Gastroesophageal sphincter (tissue), 4 donors: ENCODE measurements at places on chromosomes 4 and X.
A peak's percentile ranks its signal among the peaks of the same experiment; 100 is the strongest.

GRCh38 chrX:98432413-98432812 is 1548.7 kb downstream of the RPA4 start:
- no peaks in the 10 kb centered on the region for H3K4me1 ChIP-seq
- H3K4me3 ChIP-seq: no peak overlapping the region
- H3K27me3 ChIP-seq: no peaks in the 10 kb centered on the region
- no peaks in the 10 kb centered on the region for H3K36me3 ChIP-seq
- H3K27ac ChIP-seq: no peak overlapping the region
- no peak for ATAC-seq

GRCh38 chr4:52889778-52890520 is 27.8 kb downstream of the RASL11B start:
- no peak for ATAC-seq
- no peak overlapping the region for H3K4me3 ChIP-seq
- peaks cover 6% of the 10 kb centered on the region for H3K36me3 ChIP-seq
- H3K27ac ChIP-seq: no peak overlapping the region
- H3K4me1 ChIP-seq: no peaks in the 10 kb centered on the region
- no peaks in the 10 kb centered on the region for H3K27me3 ChIP-seq

- no peak overlapping the region for H3K27ac ChIP-seq
- no peaks in the 10 kb centered on the region for H3K27me3 ChIP-seq
- peak; percentile 43 for ATAC-seq
- H3K4me1 ChIP-seq: no peaks in the 10 kb centered on the region
Measured at GRCh38 chr4:154506253-154506652, 14.7 kb upstream of the DCHS2 start.

GRCh38 chrX:72131317-72132294 is at the start of gene RTL5:
RTL5 (minus strand) TSS chrX:72131915.
- peaks cover 5% of the 10 kb centered on the region for H3K36me3 ChIP-seq
- peak; percentile 94 for ATAC-seq
- no peaks in the 10 kb centered on the region for H3K27me3 ChIP-seq

DNA sequence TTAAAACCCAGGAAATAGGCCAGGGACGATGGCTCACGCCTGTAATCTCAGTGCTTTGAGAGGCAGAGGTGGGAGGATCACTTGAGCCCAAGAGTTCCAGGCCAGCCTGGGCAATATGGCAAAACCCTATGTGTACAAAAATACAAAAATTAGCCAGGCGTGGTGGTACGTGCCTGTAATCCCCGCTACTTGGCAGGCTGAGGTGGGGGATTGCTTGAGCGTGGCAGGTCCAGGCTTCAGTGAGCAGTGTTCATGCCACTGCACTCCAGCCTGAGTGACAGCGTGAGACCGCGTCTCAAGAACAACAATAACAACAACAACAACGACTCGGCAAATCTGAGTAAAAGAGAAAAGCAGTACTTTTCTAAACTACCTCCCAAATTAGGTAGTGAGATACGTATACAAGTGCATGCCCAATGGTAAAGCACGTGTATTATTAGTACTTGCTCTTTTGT is 13.0 kb upstream of the NDUFC1 start:
- H3K4me3 ChIP-seq: no peak overlapping the region
- peaks cover 65% of the 10 kb centered on the region for H3K4me1 ChIP-seq
- H3K36me3 ChIP-seq: no peaks in the 10 kb centered on the region
- H3K27me3 ChIP-seq: no peaks in the 10 kb centered on the region

- no peak overlapping the region for H3K27ac ChIP-seq
- H3K4me1 ChIP-seq: no peaks in the 10 kb centered on the region
- no peaks in the 10 kb centered on the region for H3K27me3 ChIP-seq
Measured at GRCh38 chr4:152981278-152981677, 45.2 kb downstream of the FHDC1 start.

- no peak for ATAC-seq
- H3K27me3 ChIP-seq: no peaks in the 10 kb centered on the region
- no peaks in the 10 kb centered on the region for H3K4me1 ChIP-seq
- no peaks in the 10 kb centered on the region for H3K36me3 ChIP-seq
- no peak overlapping the region for H3K27ac ChIP-seq
- no peak overlapping the region for H3K4me3 ChIP-seq
Measured at GRCh38 chrX:155086202-155086840, 15.0 kb downstream of the BRCC3 start.

DNA sequence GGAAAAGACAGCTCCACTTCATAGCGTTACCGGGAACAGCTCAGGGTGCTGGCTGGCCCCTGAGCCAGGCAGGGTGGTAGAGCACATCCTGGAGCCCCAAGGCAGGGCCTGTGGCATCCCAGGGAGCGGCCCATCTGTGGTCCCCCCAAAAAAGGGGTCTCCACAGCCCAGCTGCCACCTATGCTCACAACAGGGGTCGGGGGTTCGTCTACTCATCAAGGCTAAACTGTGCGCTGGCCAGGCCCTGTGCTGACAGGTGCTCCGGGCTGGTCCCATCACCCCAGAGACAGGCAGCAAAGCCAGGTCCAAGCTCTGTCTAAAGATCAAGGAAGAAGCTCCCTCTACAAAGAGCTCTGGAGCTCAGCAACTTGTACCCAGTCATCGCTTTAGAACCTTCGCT is 77.9 kb downstream of the DCTD start:
- ATAC-seq: no peak
- no peaks in the 10 kb centered on the region for H3K36me3 ChIP-seq
- H3K4me1 ChIP-seq: no peaks in the 10 kb centered on the region
- no peak overlapping the region for H3K27ac ChIP-seq
- peaks cover 31% of the 10 kb centered on the region for H3K27me3 ChIP-seq
- no peak overlapping the region for H3K4me3 ChIP-seq

GRCh38 chrX:72060921-72061490 is 70.7 kb downstream of the RTL5 start:
- peak; percentile 22 for ATAC-seq
- peak overlapping the region; percentile 67 for H3K27ac ChIP-seq
- peaks cover 2% of the 10 kb centered on the region for H3K4me1 ChIP-seq
- H3K4me3 ChIP-seq: no peak overlapping the region
- H3K36me3 ChIP-seq: no peaks in the 10 kb centered on the region

DNA sequence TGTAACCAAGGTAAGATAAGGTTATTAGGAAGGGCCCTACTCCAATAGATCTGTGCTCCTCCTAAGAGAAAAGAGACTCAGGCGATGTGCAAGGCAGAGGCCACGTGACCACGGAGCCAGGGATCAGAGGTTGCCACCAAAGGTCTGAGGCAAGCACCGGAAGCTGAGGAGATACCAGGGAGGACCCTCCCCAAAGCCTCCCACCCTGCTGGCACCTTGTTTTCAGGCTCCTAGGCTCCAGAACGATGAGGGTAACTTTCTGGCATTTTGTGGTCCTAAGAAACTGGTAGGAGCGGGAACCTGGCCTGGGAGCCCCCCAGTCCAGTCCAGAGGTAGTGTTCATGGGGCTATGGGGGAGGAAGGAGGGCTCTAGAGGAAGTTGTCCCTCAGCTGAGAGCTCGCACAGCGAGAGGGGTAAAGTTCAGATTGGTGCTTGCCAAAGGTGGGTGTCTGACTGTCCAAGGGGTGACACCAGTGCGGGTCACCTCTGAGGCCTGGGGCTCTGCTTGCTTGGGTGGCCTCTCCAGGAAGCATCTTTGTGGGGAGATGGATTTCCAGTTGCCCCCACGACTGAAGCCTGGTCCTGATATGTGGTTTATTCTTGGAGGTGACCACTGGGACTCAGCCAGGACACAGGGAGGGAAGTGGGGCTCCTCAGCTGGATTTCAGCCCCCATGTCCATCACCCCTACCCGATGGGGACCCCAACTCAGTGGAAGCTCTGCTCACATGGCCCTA is 7.5 kb upstream of the LETM1 start:
- H3K27ac ChIP-seq: no peak overlapping the region
- no peaks in the 10 kb centered on the region for H3K36me3 ChIP-seq
- H3K27me3 ChIP-seq: peaks cover 62% of the 10 kb centered on the region
- peaks cover 5% of the 10 kb centered on the region for H3K4me1 ChIP-seq
- H3K4me3 ChIP-seq: no peak overlapping the region

DNA sequence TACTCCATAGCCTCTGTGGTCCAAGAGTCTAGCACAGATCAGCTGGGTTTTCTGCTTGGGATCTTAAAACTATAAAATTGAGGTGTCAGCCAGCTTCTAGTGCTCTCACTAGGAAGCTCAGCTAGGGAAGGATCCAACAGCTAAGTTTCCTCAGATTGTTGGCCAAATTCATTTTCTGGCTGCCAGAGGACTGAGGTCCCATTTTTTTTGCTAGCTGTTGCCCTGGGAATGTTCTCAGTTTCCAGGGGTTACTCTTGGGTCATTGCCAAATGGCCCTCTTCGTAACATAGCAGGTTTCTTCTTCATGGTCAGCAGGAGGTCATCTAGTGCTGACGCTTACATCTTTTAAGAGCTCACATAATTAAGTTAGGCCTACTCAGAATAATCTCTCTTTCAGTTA is 2178.2 kb downstream of the ARAP2 start:
- H3K36me3 ChIP-seq: no peaks in the 10 kb centered on the region
- H3K4me1 ChIP-seq: no peaks in the 10 kb centered on the region
- no peak for ATAC-seq
- H3K4me3 ChIP-seq: no peak overlapping the region

DNA sequence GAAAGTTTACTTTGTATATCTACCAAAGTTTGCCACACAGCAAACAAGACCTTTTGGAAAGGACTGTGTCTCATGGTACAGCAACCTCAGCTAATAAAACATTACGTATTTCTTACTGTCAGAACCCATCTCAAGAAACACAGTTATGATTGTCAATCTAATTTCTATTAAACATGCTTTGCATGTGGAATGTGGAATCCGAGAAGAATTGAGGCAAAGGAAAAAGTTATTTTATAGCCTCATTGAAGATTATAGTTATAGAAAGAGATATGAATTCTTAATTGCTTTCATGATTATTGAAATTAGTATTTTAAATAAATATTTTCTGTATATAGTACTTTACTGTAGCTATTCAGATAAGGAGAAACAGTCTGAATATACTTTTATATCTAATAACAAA is 5.4 kb downstream of the PCDH7 start:
- no peaks in the 10 kb centered on the region for H3K4me1 ChIP-seq
- no peak for ATAC-seq
- peaks cover 16% of the 10 kb centered on the region for H3K27me3 ChIP-seq
- no peaks in the 10 kb centered on the region for H3K36me3 ChIP-seq
- H3K4me3 ChIP-seq: peak overlapping the region; percentile 88

DNA sequence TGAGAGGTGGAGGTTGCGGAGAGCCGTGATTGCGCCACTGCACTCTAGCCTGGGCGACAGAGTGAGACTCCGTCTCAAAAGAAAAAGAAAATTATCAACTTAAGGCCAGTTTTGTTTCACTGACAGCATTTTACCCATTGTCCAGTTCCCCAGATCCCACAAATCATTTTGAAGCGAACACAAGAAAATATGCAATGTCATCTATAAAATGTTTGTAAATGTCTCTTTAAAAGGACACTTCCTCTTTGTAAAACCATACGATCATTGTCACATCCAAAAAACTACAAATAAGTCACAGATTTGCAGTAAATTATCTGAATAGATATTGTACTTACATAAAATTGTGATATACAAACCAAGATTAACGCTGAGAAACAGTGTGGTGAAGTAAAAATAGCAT is 147.6 kb downstream of the ATRX start:
- H3K27me3 ChIP-seq: no peaks in the 10 kb centered on the region
- no peak overlapping the region for H3K4me3 ChIP-seq
- peaks cover 34% of the 10 kb centered on the region for H3K36me3 ChIP-seq
- no peaks in the 10 kb centered on the region for H3K4me1 ChIP-seq

GRCh38 chrX:39017077-39017476 is 215.8 kb downstream of the MID1IP1 start:
- H3K27me3 ChIP-seq: no peaks in the 10 kb centered on the region
- no peak for ATAC-seq
- H3K27ac ChIP-seq: no peak overlapping the region
- no peaks in the 10 kb centered on the region for H3K36me3 ChIP-seq
- no peaks in the 10 kb centered on the region for H3K4me1 ChIP-seq
- no peak overlapping the region for H3K4me3 ChIP-seq

GRCh38 chrX:132413459-132413858 is 75.4 kb downstream of the MBNL3 start:
- H3K36me3 ChIP-seq: no peaks in the 10 kb centered on the region
- H3K4me1 ChIP-seq: no peaks in the 10 kb centered on the region
- no peaks in the 10 kb centered on the region for H3K27me3 ChIP-seq
- H3K27ac ChIP-seq: no peak overlapping the region

DNA sequence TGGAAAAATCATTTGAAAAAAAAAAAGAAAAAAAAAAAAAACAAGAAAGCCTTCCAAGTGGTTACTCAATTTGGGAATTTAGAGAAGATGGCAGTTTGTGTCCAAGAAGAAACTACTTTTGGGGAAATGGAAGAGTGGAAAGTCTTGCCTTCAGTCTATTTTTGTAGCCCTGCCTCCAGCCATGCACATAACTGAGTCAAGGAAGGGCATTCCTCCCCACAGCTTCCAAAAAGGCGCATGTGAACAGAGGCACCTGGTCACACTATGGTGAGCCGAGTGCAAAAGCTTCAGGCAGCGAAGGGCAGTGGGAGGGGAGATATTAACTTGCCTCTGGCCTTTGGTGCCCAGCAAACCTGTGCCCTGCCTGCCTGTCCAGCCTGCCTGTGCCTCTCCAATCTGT is 163.7 kb downstream of the SMIM20 start:
- no peak overlapping the region for H3K27ac ChIP-seq
- H3K27me3 ChIP-seq: peaks cover 3% of the 10 kb centered on the region
- no peak overlapping the region for H3K4me3 ChIP-seq
- no peak for ATAC-seq
- H3K36me3 ChIP-seq: no peaks in the 10 kb centered on the region
- no peaks in the 10 kb centered on the region for H3K4me1 ChIP-seq

- ATAC-seq: no peak
- H3K4me3 ChIP-seq: no peak overlapping the region
- no peaks in the 10 kb centered on the region for H3K36me3 ChIP-seq
- no peaks in the 10 kb centered on the region for H3K27me3 ChIP-seq
- H3K4me1 ChIP-seq: no peaks in the 10 kb centered on the region
Measured at GRCh38 chrX:140431521-140431920, 73.3 kb downstream of the SOX3 start.

- H3K4me3 ChIP-seq: no peak overlapping the region
- peak; percentile 82 for ATAC-seq
- no peaks in the 10 kb centered on the region for H3K27me3 ChIP-seq
- peak overlapping the region; percentile 81 for H3K27ac ChIP-seq
- peaks cover 10% of the 10 kb centered on the region for H3K36me3 ChIP-seq
Measured at GRCh38 chrX:10104958-10105658, 51.7 kb upstream of the CLCN4 start.

DNA sequence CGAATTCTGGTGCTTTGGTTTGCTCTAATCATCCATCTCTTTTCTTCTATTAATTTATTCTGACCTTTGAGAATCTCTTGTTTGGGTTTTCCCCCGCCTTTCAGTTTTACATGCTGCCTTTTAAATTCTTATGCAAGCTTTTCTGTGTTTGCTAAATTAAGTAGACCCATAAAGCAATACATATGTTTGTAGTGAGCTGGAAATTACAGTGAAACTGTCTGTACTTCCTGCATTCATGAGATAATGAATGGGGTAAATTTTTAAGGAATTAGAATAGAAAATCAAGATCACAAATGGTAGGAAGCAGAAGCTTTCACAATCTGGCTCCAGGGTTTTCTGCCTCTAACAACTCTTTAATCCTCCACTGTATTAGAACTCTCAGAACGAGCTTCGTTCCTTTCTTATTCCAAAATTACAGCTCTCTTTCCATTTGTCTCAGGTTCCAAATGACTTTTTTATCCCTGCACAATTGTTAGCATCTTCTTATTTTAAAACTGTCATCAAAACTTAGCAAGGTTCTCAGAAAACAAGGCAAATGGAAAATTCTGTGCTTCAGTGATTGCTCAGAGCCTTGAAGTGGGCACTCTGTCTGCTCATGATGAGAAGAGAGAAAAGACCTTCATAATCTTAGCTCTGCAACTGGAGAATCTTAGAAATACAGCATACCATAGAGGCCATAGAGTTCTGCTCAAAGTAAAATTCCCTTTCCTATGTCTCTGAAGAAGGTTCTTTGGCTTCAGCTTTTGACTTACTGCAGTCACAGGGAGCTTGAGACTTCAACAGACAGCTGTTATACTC is 108.2 kb downstream of the EGF start:
- no peaks in the 10 kb centered on the region for H3K36me3 ChIP-seq
- no peak overlapping the region for H3K27ac ChIP-seq
- no peak for ATAC-seq
- H3K27me3 ChIP-seq: no peaks in the 10 kb centered on the region
- no peaks in the 10 kb centered on the region for H3K4me1 ChIP-seq
- H3K4me3 ChIP-seq: no peak overlapping the region
